ENCODE measurements at places on chromosomes 1 and 21.

DNA sequence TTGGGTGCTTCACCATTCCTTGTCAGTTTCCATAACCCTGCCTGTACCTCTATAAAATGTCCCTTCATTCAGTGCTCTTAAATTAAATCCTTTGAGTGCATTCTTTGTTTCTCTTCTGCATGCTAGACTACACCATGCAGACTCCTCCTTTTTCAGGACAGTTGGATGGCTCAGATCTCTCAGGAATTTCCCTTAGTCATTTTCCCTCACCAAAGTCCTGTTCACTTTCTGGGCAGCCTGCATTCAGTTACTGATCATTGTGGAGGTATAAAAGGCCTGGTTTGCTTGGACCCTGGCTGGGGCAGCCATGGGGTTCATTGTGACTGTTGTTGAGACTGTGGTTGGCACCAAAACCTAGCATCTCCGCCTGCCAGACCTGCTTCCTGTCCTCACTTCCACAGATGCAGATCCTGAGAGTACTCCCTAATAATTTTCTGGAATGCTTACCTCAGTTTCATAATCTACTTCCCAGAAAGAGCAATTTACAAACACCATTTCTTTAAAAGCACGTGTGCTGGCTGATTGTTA is 88.4 kb downstream of the PDE4B start:
- DNase-seq: no peak

GRCh38 chr1:63575340-63575826 is 17.8 kb upstream of the PGM1 start:
- peak; percentile 7 for DNase-seq

DNA sequence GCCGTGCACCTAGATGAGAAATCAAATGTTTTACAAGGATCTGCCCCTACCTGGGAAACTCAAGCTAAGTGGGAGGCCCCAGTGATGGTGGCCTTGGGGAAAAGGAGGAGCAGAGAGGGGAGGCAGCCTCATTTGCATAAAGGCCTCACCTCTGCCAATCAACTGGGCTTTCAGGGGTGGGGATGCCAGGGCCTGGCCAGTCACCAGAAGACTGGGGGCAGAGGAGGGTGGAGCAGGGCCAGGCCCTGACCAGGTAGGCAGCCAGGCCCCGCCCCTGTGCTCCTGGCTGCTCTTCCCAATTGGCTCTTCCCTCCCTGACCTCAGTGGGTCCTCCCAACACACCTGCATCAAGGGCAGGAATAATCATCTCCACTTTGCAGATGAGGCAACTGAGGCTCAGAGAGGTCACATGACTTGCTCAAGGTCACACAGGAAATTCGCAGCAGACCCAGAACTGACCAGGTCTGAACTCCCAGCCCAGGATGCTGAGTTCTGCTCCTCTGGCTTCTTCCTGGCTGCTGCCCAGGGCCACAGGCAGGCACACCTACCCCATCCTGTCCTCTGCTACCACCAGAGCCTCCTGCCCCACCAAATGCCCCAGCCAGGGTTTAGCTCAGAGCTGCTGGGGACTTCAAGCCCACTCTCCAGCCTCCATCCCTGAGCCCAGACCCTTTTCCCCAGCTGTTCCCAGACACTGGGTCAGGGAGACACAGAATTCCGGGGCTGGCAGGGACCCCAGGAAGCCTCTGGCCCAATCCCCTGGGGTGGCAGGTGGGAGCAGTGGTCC is 677.9 kb downstream of the MATN1 start:
- no peak for DNase-seq

- DNase-seq: no peak
Observed at GRCh38 chr1:109827466-109827865, 63.7 kb upstream of the EPS8L3 start.

Measured in NCI-H748 treated with DMSO at 0.1 percent for 48 hours (cell line).